Naive thymus-derived CD8-positive, alpha-beta T cell (primary cell): ENCODE measurements at places on chromosomes 7 and 10.
A peak's percentile ranks its signal among the peaks of the same experiment; 100 is the strongest.

GRCh38 chr7:112869111-112869774, 79.0 kb upstream of the TMEM168 start:
- no peak overlapping the region for H3K4me3 ChIP-seq
- peak; percentile 37 for DNase-seq
- no peak overlapping the region for H3K27ac ChIP-seq
- peaks cover 26% of the 10 kb centered on the region for H3K4me1 ChIP-seq
- peaks cover under 1% of the 10 kb centered on the region for H3K36me3 ChIP-seq

DNA sequence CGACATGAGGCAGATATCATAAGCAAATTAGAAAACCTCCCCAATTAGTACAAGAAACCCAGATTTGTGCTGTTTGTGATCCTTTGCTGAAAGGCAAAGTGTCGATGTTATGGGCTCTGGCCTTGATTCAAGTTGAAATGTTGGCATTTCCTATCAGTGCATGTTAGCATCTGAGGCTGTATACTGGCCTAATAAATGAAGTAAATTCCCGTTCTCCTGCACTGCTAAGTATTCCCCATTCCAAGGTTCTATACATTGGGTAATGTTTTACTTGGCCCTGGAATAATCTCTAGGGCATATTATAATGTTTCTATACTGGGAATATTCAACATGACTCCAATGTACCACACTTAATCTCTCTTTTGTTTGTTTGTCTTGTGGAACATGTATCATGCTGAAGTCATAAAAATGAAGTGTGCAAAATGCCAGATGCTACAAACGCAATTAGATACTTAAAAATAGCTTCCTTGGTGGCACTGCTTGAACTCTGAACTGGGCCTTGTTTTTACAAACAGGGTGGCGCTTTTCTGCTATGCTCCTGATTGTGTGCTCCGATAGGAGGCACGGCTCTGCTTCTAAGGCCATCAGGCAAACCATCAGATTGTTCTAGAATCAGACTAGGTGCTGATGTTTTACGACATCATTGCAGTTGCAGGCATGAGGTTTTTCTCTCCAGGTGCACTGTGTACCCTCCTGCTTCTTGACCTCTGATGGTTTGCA, 156.7 kb upstream of the TCF7L2 start:
- no peak overlapping the region for H3K4me3 ChIP-seq
- H3K36me3 ChIP-seq = peaks cover 8% of the 10 kb centered on the region
- no peak overlapping the region for H3K27ac ChIP-seq
- no peaks in the 10 kb centered on the region for H3K27me3 ChIP-seq
- no peaks in the 10 kb centered on the region for H3K4me1 ChIP-seq

- no peak overlapping the region for H3K4me3 ChIP-seq
- DNase-seq = no peak
- H3K36me3 ChIP-seq = peaks cover 14% of the 10 kb centered on the region
- peaks cover 2% of the 10 kb centered on the region for H3K4me1 ChIP-seq
- no peak overlapping the region for H3K27ac ChIP-seq
Measured at GRCh38 chr10:124592736-124593430, 131.3 kb downstream of the LHPP start.

GRCh38 chr7:99312316-99313203, 13.1 kb upstream of the ARPC1A start:
- no peak overlapping the region for H3K27ac ChIP-seq
- DNase-seq = peak; percentile 39
- H3K4me3 ChIP-seq = no peak overlapping the region
- no peaks in the 10 kb centered on the region for H3K27me3 ChIP-seq
- H3K36me3 ChIP-seq = no peaks in the 10 kb centered on the region

- no peak for DNase-seq
- peak overlapping the region; percentile 44 for H3K4me3 ChIP-seq
- H3K4me1 ChIP-seq = peaks cover 25% of the 10 kb centered on the region
- H3K27me3 ChIP-seq = no peaks in the 10 kb centered on the region
- peaks cover 21% of the 10 kb centered on the region for H3K36me3 ChIP-seq
Measured at GRCh38 chr10:28217848-28218247, 85.0 kb downstream of the MPP7 start.

GRCh38 chr10:131082201-131082850, 229.2 kb downstream of the TCERG1L start:
- DNase-seq = no peak
- H3K4me1 ChIP-seq = peaks cover 31% of the 10 kb centered on the region
- no peaks in the 10 kb centered on the region for H3K36me3 ChIP-seq
- H3K27me3 ChIP-seq = no peaks in the 10 kb centered on the region
- no peak overlapping the region for H3K4me3 ChIP-seq

GRCh38 chr7:93902777-93903423, 3.5 kb upstream of the GNGT1 start:
- no peak for DNase-seq
- H3K4me1 ChIP-seq = no peaks in the 10 kb centered on the region
- peaks cover 18% of the 10 kb centered on the region for H3K27me3 ChIP-seq

- no peak overlapping the region for H3K27ac ChIP-seq
- no peaks in the 10 kb centered on the region for H3K4me1 ChIP-seq
- H3K4me3 ChIP-seq = no peak overlapping the region
- no peaks in the 10 kb centered on the region for H3K27me3 ChIP-seq
- H3K36me3 ChIP-seq = no peaks in the 10 kb centered on the region
Measured at GRCh38 chr10:114649217-114649903, 8.7 kb downstream of the ABLIM1 start.
